ENCODE measurements at places on chromosomes 6 and 20.

- no peak for DNase-seq
Measured at GRCh38 chr6:165835410-165835851, 172.4 kb upstream of the PDE10A start.

- no peak for DNase-seq
Measured at GRCh38 chr6:46628498-46628897, 24.1 kb downstream of the CYP39A1 start.

DNA sequence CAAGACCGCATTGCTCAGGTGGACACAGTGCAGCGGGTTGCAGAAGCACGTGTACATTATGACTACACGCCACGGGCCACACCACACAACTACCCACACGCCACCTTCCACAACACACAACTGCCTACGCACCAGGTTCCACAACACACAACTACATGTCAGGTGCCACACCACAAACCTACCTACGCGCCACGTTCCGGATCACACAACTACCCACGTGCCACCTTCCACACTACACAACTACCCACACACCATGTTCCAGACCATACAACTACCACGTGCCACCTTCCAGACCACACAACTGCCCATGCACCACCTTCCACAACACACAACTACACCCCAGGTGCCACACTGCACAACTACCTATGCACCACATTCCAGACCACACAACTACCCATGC, 20.5 kb downstream of the THBS2 start:
- DNase-seq, result no peak

GRCh38 chr20:1490643-1491195, 501 bp downstream of the SIRPB2 start:
- DNase-seq, result no peak

GRCh38 chr6:112206110-112206458, 48.3 kb downstream of the LAMA4 start:
- DNase-seq, result no peak

- DNase-seq, result peak; percentile 85
Measured at GRCh38 chr20:13430346-13431002, 208.3 kb downstream of the TASP1 start.

DNA sequence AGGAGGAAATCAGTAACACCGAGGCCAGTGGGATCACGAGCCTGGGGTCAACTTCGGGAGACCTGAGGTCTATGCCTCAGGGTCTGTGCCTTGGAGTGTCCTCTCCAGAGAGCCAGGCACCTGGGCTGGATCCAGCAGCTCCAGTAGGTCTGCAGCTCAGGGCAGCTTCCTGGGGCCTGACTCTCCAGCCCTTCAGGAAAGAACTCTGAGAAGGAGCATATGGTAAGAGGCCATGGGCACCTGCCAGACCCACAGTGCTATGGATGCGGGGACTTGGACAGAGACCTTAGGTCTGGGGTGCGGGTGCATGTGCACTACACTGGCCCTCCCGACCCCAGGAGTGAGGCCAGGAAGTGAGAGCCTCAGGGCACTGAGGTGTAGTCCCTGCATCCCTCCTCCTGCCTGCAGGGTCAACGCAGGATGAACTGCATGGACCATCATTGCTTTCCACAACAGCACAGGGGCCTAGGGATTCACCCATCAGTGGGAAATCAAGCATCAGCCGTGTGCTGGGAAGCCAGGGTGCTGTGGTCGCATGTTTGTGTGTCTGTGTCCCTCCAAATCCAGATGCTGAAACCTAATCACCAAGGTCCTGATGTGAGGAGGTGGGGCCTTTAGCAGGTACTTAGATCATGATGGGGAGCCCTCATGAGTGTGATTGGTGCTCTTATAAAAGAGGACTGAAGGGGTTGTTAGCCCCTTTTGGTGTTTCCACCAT, 210.9 kb upstream of the CST7 start:
- DNase-seq, result no peak

DNA sequence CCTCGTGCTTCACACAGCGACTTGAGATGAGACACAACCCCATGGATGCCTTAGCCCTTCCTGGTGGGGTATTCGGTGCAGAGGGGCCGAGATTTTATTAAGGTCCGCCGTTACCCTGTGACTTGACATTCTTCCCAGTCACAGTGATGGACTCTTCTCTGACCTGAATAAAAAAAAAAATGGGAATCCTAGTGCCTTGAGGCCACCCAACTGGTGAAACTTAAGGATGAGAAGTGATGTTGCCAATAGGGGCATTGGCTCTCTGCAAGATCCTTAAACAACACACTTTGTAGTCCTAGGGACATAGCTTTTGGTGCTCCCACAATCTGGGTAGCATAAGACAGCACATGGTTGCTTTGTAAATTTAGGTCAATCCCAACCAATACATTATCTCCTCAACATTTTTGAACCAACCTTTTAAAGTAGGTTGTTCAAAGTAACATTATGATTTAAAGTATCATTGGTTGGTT, 814 bp upstream of the ADNP start:
- DNase-seq, result no peak

GRCh38 chr6:27839626-27840475, 72.3 kb downstream of the OR2B2 start:
- DNase-seq, result peak; percentile 77

DNA sequence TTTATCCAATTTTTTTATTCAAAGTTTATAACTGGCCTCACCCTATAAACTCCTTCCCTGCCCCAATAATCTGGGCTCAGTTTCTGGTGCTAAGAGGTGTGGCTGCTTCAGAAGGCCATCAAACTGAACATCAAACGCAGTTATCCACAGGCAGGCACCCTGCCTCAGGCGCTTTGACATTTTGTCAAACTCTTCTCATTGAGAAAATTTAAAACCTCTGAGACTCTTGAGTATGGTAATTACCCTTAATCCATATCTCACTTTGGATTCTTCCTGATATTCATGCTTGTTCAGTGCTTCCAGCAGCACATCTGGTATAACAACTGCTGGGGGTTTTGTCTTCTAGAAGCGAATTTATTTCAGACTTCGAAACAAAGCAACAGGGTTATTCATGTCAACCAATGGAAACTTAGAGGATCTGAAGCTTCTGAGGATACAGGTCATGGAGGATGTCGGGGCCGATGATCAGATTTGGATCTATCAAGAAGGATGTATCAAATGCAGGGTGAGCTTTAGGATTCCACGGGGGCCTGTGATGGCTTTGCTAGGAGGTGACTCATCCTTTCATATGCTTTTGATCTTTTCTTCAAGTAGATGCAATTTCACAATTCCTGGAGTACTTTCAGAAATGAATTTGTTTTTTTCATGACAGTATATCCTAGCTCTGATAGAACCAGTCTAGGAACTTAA, 68.2 kb downstream of the RTN4IP1 start:
- peak; percentile 58 for DNase-seq

DNA sequence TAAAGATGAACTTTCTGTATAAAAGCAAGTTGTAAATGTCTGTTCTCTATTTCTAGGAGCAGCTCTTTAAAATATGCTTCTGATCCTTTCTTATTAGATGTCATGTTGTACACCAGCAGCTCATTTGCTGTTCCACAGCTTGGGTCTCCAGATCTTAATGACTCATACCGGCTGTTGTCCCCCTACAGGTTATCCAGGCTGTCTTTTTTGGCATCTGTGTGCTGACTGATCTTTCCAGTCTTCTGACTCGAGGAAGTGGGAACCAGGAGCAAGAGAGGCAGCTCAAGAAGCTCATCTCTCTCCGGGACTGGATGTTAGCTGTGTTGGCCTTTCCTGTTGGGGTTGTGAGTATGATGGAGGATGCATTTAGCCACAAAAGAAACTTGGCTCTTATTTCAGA, 76.0 kb downstream of the AIG1 start:
- peak; percentile 2 for DNase-seq
